Immature natural killer cell (primary cell): ENCODE measurements at places on chromosomes 7 and 10. TPM values are rescaled to one million over a fixed set of nuclear protein-coding genes. Genes with fewer than 3 reads are reported as not detected.

Gene AOC1
- not detected for polyA plus RNA-seq

Gene ITGA8
- polyA plus RNA-seq, result not detected

Gene TMEM236
- not detected for polyA plus RNA-seq

Gene LZTS2
- polyA plus RNA-seq, result 5.8 TPM

GRCh38 chr7:51288896-51289622 lies 27.6 kb downstream of the COBL start:
- H3K4me3 ChIP-seq, result no peak overlapping the region
- no peaks in the 10 kb centered on the region for H3K4me1 ChIP-seq
- H3K27ac ChIP-seq, result no peak overlapping the region

GRCh38 chr7:101572156-101572555 lies 56.9 kb downstream of the MYL10 start:
- H3K4me1 ChIP-seq, result no peaks in the 10 kb centered on the region
- no peak overlapping the region for H3K27ac ChIP-seq
- H3K27me3 ChIP-seq, result peaks cover 16% of the 10 kb centered on the region
- H3K36me3 ChIP-seq, result no peaks in the 10 kb centered on the region

GRCh38 chr10:27949528-27950241 lies 49.2 kb downstream of the ODAD2 start:
- no peaks in the 10 kb centered on the region for H3K36me3 ChIP-seq
- H3K4me3 ChIP-seq, result no peak overlapping the region

DNA sequence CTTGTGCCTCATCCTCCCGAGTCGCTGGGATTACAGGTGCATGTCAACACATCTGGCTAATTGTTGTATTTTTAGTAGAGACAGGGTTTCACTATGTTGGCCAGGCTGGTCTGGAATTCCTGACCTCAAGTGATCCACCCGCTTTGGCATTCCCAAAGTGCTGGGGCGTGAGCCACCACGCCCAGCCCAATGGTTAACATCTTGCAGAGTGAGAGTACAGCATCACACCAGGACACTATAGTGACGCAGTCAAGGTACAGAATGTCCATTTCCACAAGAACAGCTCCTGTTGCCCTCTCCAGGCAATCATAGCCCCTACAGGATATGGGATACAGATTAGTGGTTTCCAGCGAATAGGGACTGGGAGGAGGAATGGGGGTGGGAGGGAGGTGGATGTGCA lies 34.0 kb downstream of the MYO1G start:
- H3K36me3 ChIP-seq, result no peaks in the 10 kb centered on the region
- H3K4me1 ChIP-seq, result no peaks in the 10 kb centered on the region
- no peak overlapping the region for H3K4me3 ChIP-seq
- DNase-seq, result no peak

GRCh38 chr10:62594093-62594520 lies 210.4 kb upstream of the ADO start:
- peaks cover 1% of the 10 kb centered on the region for H3K27me3 ChIP-seq
- H3K4me3 ChIP-seq, result no peak overlapping the region
- H3K4me1 ChIP-seq, result no peaks in the 10 kb centered on the region
- H3K27ac ChIP-seq, result no peak overlapping the region
- DNase-seq, result peak; percentile 48

GRCh38 chr7:8566016-8566415 lies 132.6 kb downstream of the NXPH1 start:
- H3K27ac ChIP-seq, result no peak overlapping the region
- no peaks in the 10 kb centered on the region for H3K4me1 ChIP-seq
- DNase-seq, result no peak

DNA sequence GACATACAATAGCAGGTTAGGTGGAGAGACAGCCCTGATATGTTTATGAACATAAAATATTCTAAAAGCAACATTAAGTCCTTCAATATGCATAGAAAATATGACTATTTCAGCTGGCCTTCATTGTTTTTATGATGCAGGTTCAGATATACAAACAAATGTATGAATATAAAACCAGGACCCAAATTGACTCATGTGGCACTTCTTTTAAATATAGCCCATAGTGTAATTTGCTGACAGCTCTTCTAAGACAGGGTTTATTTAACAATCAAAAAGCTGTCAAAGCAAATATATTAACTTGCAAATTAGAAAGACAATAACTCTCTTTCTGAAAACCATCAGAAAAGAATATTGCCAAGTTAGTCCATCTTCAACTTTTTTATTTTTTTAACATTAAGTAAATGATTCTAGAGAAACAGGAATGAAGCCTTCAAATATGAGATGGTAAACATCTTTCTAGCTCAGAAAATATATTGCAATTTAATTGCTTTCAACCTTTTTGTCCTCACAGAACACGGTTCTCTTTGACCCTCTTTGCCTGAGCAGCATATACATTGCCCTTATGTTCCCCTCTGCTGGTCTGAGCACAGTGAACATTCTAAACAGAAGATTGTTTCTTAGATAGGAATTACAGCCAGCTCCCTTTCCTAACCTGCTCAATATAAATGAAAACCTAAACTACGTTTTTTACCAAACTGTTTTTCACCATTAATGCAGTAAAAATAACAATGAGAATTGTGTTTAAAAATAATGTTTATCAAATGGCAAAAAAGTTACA lies 82.8 kb downstream of the CACNA2D1 start:
- no peak for DNase-seq
- no peak overlapping the region for H3K27ac ChIP-seq
- peaks cover 2% of the 10 kb centered on the region for H3K27me3 ChIP-seq
- no peak overlapping the region for H3K4me3 ChIP-seq

- no peak overlapping the region for H3K4me3 ChIP-seq
- no peak overlapping the region for H3K27ac ChIP-seq
- no peaks in the 10 kb centered on the region for H3K4me1 ChIP-seq
Measured at GRCh38 chr10:14450041-14450491, 119.3 kb upstream of the FRMD4A start.

DNA sequence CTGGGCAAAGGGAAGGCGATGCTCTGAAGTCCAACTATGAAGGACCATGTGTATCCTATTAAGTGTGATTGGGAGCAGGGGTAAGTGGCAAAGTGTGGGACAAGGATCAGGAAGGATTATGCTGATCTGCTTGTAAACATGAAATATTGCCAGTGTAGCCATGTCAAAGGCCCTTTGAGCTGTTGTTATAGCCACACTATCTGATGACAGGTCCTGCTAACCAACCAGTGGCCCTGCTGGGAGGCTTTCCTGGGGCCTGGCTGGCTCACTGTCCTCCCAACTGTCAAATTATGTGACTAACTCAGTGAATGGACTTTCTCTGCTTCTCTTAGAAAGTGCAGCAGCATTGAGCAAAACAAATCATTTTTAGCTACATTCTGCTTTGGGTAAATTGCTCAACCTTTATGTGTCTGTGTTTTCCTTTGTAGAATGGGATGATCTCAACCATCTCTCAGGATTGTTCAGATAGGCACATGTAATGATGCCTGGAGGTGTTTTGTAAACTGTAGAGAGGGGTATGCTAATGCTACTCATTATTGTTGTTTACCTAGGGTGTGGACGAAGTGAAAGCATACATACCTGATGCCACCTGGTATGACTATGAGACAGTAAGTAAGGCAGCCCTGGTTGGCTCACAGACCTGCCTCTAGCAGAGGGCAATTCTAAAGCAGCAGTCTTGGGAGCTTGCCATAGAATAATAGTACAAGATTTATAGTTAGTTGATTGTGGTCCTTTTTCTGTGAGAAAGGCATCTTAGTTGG lies 47.4 kb downstream of the MGAM2 start:
- H3K27me3 ChIP-seq, result peaks cover 3% of the 10 kb centered on the region
- no peak for DNase-seq
- H3K36me3 ChIP-seq, result no peaks in the 10 kb centered on the region
- H3K27ac ChIP-seq, result no peak overlapping the region
